ENCODE measurements at places on chromosomes 5 and 9.

DNA sequence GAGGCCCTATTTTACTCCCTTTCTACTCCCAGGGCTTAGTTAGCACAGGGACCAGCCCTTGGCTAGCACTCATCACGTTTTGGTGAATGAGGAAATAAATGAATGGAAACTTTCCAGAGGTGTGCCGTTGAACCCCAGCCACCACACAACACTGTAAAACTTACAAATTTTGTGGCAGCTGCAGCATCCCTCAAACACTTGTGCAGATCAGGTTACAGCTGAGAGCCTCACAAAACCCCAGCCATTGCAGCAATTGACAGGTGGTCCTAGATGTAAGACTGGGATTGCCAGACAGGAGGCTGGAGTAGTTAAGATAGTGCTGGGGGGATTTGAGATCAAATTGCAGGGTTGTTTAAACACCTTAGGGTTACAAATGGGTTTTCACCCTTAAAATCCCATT lies 482.2 kb upstream of the KIF2A start:
- DNase-seq = no peak

- no peak for DNase-seq
These were observed 66.0 kb upstream of the GNA14 start for GRCh38 chr9:77714077-77714549.

GRCh38 chr9:86854898-86855523 lies 92.3 kb downstream of the GAS1 start:
- no peak for DNase-seq

GRCh38 chr5:58123501-58123900 lies 336.4 kb downstream of the PLK2 start:
- no peak for DNase-seq

- peak; percentile 73 for DNase-seq
These were observed 316.3 kb downstream of the MCTP1 start for GRCh38 chr5:94968507-94969095.

GRCh38 chr9:20384642-20385041 lies 237.7 kb downstream of the MLLT3 start:
- no peak for DNase-seq

GRCh38 chr9:89025553-89025952 lies 34.3 kb downstream of the S1PR3 start:
- DNase-seq = no peak

- no peak for DNase-seq
These were observed 106.3 kb downstream of the GDA start for GRCh38 chr9:72255569-72255968.

DNA sequence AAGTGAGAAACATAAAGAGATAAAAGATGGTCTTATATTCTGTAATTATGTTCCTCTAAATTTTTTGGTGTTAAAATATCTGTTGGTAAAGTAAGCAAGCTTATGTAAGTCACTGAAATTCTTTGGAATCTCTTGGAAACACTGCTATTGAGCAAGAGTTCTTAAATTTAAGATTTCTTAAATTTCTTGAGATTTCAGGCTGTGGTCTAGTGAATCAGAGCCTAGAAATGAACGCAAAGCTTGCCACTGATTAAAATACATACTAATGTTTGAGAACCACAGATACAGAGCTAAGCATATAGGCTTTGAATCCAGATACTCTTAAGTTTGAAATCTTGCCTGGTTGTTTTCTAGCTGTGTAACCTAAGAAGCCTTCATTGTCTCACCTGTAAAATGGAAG lies 133.4 kb downstream of the TRPM3 start:
- DNase-seq = no peak

All from lung microvascular endothelial cell (primary cell).